ENCODE measurements at places on chromosomes 7 and 10.

DNA sequence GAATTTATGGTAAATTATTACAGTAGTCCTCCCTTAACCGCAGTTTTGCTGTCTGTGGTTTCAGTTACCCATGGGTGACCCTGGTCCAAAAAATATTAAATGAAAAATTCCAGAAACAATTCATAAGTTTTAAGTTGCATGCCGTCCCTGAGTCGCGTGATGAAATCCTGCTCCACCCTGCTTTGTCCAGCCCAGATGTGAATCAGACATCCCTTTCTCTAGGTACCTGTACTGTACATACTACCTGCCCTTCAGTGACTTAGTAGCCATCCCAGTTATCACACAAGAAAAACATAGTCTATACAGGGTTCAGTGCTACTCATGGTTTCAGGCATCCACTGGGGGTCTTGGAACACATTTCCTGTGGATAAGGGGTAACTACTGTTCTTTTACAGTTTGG is 20.5 kb upstream of the RHEB start:
- DNase-seq = no peak

GRCh38 chr10:121070275-121071070 is 219.3 kb downstream of the WDR11 start:
- DNase-seq = no peak

- DNase-seq = no peak
These were observed 395 bp downstream of the ZNF487 start for GRCh38 chr10:43437141-43437870.

- DNase-seq = no peak
These were observed 271.7 kb downstream of the TCF7L2 start for GRCh38 chr10:113221756-113222168.

DNA sequence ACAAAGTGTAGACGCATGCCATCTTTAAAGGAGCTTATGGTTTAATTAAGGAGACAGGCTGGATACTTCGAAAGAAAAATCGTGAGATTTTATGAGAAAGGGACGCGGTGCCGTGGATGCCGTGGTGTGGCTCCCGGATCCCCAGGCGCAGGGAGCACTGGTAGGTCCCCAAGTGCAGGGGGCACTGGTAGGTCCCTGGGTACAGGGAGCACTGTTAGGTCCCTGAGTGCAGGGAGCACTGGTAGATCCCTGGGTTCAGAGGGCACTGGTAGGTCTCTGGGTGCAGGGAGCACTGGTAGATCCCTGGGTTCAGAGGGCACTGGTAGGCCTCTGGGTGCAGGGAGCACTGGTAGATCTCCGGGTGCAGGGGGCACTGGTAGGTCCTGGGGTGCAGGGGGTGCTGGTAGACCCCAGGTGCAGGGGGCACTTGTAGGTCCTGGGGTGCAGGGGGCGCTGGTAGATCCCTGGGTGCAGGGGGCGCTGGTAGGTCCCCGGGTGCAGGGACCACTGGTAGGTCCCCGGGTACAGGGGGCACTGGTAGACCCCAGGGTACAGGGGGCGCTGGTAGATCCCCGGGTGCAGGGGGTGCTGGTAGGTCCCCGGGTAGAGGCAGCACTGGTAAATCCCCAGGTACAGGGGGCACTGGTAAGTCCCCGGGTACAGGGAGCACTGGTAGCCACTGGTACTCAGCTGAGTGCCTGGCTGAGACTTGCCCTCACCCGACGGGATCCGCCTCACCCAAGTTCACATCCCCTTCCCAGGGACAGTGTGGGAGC is 14.1 kb downstream of the PRKAG2 start:
- no peak for DNase-seq

DNA sequence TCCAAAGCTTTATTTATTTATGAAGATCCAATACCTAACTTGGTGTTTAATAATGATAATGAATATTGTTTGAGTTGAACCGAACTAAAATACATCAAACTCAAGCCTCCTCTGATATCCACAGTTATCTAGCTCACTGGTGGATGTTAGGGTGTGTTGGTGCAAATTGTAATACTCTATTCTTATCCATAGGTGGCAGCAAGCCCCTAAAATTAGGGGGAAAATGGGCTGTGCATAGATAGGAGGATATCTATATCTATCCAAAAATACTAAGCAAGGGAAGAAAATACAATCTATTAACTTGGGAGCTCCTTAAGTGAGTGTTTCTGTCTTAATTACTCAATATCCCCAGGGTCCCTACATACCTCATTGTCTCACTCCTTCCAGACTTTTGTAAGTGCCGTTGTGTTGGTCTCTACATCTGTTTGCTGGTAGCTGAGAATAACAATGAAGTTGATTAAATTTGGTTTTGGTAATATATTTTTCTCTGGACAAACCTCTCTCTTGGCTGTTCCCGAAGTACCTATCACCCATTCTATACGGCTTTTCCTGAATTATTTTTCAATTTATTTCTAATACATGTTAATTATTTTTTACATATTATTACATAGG is 55.0 kb upstream of the VWDE start:
- DNase-seq = no peak

GRCh38 chr10:110203500-110204455 is 3.6 kb upstream of the MXI1 start:
- no peak for DNase-seq
